ENCODE measurements at places on chromosomes 5 and 9.

GRCh38 chr5:73322437-73323076 lies 126.0 kb downstream of the FOXD1 start:
- DNase-seq: no peak

- DNase-seq: no peak
Measured at GRCh38 chr9:118809160-118809625, 560.0 kb downstream of the BRINP1 start.

GRCh38 chr5:175166026-175166425 lies 278.0 kb downstream of the DRD1 start:
- no peak for DNase-seq

DNA sequence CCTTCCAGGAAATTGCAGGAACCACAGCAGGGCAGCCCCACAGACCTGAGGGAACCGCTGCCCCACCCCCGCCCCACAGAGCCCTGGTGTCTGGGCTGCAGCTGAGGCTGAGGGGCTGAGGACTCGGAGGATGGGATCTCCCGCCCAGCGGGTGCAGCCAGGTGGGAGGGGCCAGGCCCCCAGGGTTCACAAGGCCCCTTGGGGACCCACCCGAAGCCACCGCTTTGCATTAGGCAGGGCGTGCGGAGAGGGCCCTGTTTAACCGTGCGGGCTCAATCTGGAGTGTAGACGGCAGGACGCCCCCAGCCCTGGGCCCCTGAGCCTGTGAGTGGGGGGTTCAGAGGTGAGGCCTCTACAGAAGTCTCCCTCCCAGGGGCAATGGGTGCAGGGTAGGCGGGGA lies 10.8 kb downstream of the NOTCH1 start:
- DNase-seq: no peak

DNA sequence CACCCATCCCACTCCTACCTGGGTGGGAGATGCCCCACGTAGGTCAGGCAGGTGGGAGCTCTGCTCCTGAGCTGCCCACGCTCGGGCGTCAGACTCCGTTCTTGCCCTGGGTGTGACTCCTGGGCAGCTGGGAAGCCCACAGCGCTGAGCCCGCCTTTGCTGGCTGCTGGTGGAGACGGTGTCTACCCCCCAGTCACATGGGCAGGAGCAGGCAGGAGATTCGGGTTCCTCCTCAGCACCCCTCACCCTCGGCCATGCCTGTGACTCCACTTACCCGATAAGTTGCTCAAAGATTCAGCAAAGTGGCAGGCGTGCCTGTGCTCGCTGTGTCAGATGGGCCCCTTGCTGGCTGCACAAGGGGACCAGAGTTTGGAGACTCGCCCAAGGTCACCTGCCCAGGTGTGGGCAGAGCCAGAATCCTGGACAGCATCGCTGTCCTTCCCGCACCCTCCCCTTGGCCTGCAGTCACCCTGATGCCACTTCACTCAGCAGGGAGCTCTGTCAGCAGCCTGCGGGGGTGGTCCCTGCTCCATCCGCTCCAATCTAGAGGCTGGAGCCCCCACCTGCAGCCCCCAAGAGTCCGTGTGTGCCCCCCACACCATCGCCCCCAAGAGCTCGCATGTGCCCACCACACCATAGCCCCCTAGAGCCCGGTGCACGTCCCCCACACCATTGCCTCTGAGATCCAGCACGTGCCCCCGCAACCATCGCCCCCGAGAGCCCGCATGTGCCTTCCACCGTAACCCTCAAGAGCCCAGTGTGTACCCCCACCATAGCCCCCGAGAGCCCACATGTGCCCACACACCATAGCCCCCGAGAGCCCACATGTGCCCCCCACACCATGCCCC lies 4.2 kb downstream of the LCN1 start:
- DNase-seq: no peak

- no peak for DNase-seq
Measured at GRCh38 chr5:33524476-33524875, 83.7 kb downstream of the TARS1 start.

DNA sequence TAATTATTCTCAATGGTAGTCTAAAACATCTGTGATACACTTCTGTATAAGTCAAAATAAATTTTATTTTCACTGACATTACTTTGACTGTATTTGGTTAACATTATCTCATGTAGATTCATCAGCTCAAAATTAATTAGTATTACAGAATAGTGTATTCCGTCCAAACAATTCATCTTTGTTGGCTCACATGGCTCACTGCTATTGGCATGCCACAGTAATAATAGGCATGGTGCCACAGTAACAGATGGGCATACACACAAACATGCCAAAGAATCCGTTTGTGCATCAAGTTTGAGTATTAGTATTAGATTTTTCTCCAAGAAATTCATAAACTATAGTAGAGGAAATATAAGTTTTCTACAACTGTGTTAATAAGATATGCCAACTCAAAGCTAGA lies 14.2 kb downstream of the AP3B1 start:
- no peak for DNase-seq

DNA sequence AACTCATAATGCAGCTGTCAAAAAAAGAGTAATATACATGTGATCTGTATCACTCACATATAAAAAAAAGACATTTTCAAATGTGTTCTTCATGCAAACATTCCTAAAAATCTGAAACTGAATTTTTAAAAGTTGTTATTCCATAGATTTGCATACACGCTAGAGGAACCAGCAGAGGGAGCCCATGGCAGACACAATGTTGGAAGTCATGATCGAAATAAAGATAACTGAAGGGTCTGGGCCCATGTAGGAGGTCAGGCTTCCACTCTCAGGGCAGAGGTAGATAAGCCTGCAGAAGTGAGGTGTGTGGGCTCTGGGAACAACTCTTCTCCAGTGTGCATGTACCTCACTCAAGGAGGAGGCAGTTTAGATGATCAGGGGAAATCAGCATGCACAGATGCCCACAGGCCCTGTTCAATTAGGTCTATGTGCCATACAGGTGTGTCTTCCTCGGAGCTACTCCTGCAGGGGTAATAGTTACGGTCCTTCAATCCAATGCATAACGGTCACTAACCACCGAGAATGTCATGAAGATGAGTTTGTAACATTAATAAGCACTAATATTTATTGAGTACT lies 208.6 kb downstream of the EPB41L4A start:
- peak; percentile 76 for DNase-seq

- DNase-seq: no peak
Measured at GRCh38 chr9:113361304-113362018, 12.1 kb downstream of the BSPRY start.

DNA sequence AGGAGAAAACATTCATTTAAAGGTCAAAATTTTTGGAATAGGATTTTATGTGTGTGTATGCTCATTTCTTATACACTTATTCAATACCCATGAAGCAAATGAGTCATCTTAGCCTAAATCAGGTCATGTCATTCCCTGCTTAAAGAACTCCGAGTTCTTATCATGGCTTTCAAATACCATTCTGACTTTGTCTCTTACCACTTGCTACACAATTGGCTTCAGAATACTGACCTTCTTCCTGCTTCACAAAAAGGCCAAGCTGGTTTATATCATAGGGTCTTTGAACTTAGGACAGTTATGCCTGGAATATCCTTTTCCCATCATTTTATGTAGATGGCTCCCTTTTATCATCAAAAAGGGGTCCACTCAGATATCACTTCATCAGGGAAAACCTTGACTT lies 652.2 kb upstream of the WWC1 start:
- DNase-seq: no peak

GRCh38 chr5:138110266-138110963 lies 26.6 kb downstream of the WNT8A start:
- DNase-seq: no peak

DNA sequence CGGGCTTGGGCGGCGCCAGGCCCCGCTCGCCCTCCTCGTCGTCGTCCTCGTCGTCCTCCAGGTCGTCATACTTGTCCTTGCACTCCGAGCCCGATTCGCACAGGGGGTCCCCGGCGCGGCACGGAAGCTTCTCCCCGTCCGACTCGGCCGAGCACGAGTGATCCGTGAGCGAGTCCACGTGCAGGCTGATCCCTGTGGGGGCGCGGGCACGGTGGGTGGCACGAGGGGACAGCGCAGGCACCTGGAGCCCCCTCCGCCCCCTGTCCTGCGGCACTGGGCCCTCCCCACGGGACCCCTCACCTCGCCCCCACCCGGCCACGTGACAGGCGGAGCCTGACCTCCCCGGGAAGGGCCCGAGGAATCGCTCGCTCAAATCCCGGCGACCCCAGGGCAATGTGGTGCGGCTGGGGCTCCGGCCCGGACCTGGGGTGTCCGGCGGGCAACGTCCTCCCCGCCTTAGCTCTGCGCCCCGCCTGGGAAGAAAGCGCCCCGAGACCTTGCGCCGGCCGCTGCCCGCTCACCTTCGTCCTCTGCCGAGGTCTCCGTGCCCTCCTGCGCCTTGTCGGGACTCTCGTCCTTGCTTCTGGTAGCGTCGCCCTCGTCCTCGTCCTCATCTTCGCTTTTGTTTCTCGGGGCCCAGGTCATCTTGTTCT lies 2.5 kb downstream of the IRX2 start:
- no peak for DNase-seq

GRCh38 chr5:50786073-50786472 lies 119.6 kb downstream of the PARP8 start:
- no peak for DNase-seq

GRCh38 chr9:91119142-91119541 lies 242.6 kb downstream of the AUH start:
- peak; percentile 20 for DNase-seq

Measured in stomach (tissue), 19 donors.